Nucleus accumbens (tissue), 56 donors: ENCODE measurements at places on chromosomes 16 and 17.

GRCh38 chr17:68381076-68381900, 76.0 kb downstream of the WIPI1 start:
- no peak for DNase-seq

DNA sequence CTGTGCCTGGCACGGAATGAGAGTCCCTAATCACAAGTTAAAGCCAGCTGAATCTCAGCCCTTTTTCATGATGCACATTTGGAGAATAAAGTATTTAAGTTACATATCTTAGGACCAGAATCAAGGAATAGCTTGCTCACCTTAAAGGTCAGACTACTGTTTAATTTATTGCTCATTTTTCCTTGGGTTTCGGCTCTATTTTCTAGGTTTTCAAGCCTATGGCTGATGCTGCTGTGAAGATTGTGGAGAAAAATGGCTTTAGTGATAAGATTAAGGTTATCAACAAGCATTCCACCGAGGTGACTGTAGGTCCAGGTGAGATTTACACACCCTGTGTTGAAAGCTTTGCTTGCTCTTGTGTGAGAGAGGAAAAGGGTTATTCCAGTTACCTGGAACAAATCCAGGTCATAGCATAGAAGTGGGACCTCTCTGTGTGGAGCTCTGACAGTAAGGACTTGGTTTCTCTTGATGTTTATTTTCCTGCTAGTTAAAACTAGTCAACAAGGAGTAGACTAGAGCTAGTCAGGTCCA, 18.1 kb downstream of the PRMT7 start:
- no peak for DNase-seq

DNA sequence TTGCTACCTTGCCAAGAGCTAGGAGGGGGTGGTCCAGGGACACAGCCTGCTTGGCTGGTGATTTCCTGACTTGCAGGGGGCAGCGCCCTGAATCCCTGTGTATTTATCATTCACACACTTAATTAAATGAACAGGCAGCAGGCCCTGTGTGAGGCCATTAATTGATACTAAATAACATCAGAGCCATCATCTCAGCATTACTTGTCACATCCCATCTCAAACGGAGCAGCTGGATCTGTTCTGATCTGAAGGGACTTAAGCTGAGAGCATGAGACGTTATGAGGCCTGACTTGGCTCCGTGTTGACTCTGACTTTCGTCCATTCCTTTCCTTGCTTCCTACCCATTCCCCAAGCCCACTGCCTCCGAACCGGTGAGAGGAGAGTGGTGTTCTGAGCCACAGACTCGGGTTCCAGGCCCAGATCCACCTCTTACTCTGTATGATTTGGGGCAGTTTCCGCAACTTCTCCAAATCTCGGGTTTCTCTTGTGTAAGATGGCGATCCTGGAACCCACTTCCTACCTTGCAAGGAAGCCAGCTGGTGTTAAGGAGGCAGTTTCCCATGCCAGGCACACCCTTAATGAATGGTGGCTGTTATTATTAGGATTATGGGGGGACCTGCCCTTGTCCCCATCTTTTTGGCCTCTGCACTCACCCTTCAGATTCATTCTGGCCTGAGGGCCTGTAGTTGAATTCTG, 33.8 kb downstream of the CACNA1G start:
- no peak for DNase-seq

- DNase-seq = no peak
Measured at GRCh38 chr16:27430923-27431484, 29.0 kb downstream of the IL21R start.

- DNase-seq = no peak
Measured at GRCh38 chr17:9880582-9880999, 24.5 kb downstream of the RCVRN start.

GRCh38 chr16:85036236-85037049, 8.8 kb downstream of the KIAA0513 start:
- no peak for DNase-seq

DNA sequence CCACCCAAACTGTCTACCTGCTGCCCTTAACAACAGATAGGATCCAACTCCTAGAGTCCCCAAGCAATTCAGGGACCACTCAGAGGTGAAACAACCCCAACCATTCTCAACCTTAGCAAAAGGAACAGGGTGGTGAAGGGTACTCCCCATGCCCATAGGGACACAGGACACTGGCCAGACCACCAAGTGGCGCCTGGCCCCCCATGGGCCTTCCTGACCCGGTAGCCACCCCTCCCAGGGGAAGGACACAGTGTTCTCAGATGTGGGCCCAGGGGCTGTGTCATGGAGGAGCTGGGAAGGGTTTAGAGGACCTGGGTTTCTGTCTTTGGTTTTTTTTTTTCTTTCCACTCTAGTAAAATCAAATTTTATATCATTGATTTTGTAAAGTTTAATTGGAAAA, 9.7 kb upstream of the SLC25A39 start:
- no peak for DNase-seq

DNA sequence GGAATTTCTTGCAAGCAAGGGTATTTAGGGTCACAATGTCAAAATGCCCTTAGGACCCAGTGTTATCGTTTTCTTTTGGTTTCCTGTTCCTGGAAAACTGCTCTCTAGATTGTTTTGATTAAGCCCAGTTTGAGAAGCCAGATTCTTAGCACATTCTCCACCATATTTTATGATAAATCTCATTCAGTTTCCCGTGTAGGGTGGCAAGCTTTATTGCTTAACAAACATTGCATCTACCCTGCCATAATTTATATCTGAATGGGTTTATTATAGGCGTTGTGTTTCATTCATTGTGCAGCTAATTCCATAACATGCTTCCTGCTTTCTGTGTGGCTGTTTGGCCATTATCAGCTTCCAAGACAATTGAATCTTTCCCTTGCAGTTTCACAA, 389.1 kb upstream of the DYNLRB2 start:
- DNase-seq = no peak

- DNase-seq = no peak
Measured at GRCh38 chr17:55005520-55005919, 37.0 kb downstream of the STXBP4 start.

DNA sequence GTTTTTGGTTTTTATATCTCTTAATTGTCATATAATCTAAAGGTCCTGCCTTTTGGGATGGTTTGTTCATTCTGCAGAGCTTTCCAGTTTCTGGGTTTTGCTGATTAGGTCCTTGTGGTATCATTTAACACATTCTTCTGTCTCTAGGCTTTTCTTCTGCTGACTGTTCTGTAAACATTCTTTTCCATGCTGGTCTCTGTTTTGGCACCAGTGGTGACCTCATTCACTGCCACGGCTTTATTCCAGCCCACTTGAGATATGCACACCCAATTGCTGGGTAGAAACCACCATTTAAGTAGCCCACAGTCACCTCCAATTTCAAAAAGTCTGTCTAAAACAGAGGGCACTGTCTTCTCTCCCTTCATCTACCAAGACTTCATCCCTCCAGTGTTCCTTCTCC, 31.1 kb upstream of the COX10 start:
- no peak for DNase-seq

DNA sequence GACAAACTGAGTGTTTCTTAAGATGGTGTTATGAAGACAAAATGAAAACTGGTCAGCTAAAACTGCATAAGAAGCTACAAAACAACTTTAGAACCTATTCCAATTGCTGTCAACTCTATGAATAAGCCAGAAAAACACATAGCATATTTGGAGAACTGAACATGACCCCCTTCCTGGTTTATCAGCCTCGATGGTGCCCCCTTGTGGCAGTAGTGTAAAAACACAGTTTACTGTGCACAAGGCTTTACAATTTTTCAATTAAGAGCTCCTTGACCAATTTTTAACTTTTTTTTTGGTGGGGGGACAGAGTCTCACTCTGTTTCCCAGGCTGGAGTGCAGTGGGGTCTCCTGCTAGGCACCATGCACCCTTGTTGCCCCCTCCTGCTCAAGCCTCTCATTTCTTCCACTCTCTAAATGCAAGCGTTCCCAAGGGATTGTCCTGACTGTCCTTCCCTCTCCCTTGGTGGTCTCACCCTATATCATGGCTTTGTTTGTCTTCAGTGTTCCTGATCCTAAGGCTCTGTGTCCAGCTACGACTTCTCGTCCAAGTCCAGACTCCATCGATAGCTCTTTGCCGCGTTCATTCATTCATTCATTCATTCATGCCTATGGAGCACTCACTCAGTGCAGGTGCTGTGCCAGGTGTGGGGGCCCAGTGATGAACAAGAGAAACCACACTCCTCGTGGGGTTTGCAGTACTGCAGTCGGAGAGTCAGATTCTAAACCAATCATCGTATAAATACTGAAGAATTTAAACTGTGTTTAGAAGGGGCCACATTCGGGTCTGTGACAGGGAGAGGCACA, 7.5 kb downstream of the EIF1 start:
- peak; percentile 4 for DNase-seq

- DNase-seq = no peak
Measured at GRCh38 chr17:61803216-61803615, 60.1 kb downstream of the BRIP1 start.

DNA sequence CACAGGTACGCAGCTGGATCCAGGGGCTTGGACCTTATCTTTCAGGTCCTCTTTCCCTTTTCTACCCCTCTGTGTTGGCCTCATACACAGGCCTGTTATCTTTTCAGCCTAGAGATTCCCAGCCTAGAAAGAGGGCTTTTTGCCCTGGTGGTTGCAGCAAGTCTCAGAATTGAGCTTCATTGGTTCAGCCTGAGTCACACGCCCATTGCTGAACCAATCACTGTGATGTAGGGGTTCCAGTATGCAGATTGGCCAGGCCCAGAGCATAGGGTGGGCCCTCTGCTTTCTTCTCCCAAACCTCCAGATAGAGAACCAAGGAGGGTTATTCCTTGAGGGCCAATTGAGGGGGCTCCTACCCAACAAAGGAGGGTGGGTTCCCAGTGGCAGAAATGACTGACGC, 32.8 kb downstream of the GPT2 start:
- no peak for DNase-seq

- no peak for DNase-seq
Measured at GRCh38 chr17:67312265-67312664, 54.1 kb downstream of the PSMD12 start.

DNA sequence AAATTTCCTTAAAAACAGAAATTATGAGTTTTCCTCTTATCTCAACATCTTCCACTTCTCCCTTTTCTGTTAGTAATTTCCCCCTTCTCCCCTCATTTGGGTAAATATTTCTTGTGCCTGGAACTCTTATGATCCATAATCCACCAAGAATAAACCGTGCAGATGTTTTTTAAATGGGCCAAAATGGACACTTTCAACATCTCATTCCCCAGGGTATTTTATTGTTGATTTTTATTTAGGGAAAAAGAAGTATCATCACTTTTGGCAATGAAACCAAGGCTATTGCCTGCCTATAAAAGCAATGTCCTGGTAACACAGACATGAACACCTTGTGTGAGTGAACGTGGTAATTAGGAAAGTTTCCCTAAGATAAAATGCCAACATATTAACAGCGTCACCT, 54.6 kb downstream of the IRX6 start:
- no peak for DNase-seq
